ENCODE measurements at places on chromosomes 1 and 21. TPM values are rescaled to one million over a fixed set of nuclear protein-coding genes. Genes with fewer than 3 reads are reported as not detected.

The EPS8L3 gene
- not detected for total RNA-seq

The MIXL1 gene
- not detected for total RNA-seq

The DPH2 gene
- total RNA-seq = 22.0 TPM

The SERPINC1 gene
- total RNA-seq = not detected

The GSTM5 gene
- 4.6 TPM for total RNA-seq

The ZNF648 gene
- total RNA-seq = 3.3 TPM

The COL24A1 gene
- 0.33 TPM for total RNA-seq

The RNU1-2 gene
- under 0.01 TPM for total RNA-seq

DNA sequence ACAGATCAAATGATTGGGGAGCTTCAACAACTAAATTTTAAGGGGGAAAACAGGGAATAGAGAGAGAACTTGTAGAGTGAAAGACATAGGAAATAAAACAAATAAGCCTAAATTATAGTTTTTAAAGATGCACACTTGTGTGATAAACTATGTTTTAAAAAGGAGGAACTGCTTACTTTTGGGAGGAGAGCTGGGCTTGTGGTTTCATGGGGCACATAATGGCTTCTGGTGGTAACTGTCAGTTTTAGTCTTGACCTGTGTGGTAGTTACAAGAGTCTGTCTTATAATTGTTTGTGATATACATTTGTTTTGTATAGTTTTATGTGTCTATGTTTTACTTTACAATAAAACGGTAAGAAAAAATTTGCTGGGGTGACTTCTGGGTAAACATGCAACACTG, 165.3 kb downstream of the COL24A1 start:
- H3K4me3 ChIP-seq = no peak overlapping the region
- no peak overlapping the region for H3K27ac ChIP-seq
- H3K36me3 ChIP-seq = no peaks in the 10 kb centered on the region
- DNase-seq = no peak
- H3K4me1 ChIP-seq = no peaks in the 10 kb centered on the region

DNA sequence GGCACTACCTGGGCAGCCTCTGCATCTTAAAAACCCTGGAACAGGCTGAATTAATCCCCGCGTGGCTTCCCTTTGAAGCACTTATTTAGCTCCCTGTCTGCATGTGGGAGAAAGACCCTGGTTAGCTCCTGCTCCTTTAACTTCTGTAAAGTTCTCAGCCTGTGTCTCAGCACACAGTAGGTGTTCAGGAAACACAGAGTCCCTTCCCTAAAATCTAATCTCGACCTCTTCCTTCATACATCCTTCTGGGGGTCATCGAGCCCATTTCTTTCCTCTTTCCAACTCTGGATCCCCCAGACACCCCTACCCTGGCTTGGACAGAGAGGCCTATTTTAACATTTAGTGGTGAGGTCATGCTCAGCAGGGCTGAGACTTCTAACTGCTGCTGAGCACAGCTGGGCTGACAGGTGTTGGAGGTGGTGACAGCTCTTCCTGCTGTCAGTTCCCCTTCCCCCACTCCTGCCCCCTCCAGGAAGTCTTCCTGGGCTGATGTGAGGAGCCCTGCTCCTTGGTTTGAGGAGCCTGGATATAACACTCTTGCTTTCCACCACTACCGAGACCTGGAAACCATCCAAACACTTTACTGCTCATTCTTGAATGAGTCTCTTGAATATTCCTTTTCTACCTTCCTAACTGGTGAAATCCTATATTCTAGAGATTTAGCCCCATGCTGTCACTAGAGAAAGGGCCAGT, 5.3 kb downstream of the E2F2 start:
- H3K36me3 ChIP-seq = no peaks in the 10 kb centered on the region
- H3K27ac ChIP-seq = no peak overlapping the region
- no peak overlapping the region for H3K4me3 ChIP-seq

- H3K4me1 ChIP-seq = peaks cover 7% of the 10 kb centered on the region
- no peak for DNase-seq
- peak overlapping the region; percentile 76 for H3K4me3 ChIP-seq
- no peaks in the 10 kb centered on the region for H3K36me3 ChIP-seq
- no peaks in the 10 kb centered on the region for H3K27me3 ChIP-seq
Observed at GRCh38 chr1:25338986-25339385, 852 bp downstream of the TMEM50A start.

- H3K4me3 ChIP-seq = no peak overlapping the region
- H3K4me1 ChIP-seq = no peaks in the 10 kb centered on the region
- no peak for DNase-seq
Observed at GRCh38 chr1:230058626-230059025, 8.4 kb upstream of the GALNT2 start.

DNA sequence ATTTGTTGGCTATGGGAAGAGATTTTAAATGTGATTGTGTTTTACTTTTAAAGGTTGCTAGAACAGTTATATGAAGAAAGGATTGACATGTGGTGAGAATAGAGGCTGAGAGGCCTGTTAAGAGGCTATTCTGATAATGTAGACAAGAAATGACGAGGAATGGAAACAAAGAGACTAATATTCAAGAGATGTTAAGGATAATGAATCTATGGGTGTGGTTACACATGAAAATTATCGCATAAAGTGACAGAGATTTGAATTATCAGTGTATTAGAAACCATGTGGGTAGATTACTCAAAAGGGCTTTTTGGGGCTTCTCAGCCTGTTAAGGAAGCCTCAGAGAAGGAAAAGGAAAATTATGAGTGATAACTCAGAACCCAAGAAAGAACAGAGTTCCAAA, 120.4 kb downstream of the MACF1 start:
- no peak for DNase-seq
- H3K27ac ChIP-seq = no peak overlapping the region
- H3K27me3 ChIP-seq = no peaks in the 10 kb centered on the region

Data from breast epithelium (tissue), 4 donors.